ENCODE measurements at places on chromosomes 5 and 9.

- no peak for DNase-seq
Observed at GRCh38 chr5:144468571-144468970, 297.9 kb downstream of the KCTD16 start.

GRCh38 chr5:38455796-38456330 is 100.6 kb downstream of the LIFR start:
- no peak for DNase-seq

- DNase-seq, result no peak
Observed at GRCh38 chr5:124888050-124888506, 141.6 kb upstream of the ZNF608 start.

DNA sequence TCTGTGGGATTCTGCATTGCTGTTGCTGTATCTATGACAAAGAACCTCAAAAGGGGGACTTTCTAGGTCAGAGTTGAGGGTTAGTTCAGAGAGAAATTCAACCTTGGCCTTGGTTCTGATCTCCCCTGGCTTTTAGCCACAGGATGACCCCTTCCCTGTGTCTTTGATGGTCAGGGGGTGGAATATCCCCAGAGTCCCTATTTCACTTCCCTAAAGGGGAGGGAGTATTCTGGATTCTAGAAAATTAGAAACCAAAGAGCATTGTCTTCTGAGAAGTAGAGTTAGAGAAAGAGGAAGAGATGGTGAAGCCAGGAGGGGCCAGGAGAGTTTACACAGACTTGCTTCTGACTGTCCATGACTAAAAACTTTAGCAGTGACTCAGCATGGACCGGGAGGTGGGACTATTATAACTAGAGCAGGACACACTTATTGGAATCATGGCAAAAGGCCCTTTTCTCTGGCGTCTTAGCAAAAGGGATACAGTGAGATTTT is 56.2 kb upstream of the LPAR1 start:
- no peak for DNase-seq

GRCh38 chr9:37290940-37291485 is 131.5 kb upstream of the GRHPR start:
- no peak for DNase-seq

DNA sequence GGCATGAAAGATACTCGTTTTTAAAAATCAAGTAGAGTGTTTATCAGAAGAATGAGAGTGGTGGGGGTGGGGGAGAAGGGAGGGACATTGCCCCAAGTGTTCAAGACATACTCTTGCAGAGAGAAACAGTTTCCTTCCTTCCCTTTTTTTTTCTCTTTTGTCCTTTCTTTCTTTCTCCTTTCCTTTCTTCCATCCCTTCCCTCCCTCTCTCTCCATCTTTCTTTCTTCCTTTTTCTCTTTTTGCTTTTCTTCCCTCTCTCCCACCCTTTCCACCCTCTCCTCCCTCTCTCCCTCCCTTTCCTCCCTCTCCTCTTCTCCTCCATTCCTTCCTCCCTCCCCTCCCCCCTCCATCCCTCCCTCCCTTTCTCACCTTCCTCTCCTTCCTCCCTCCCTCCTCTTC is 478.3 kb upstream of the EDIL3 start:
- DNase-seq, result no peak

GRCh38 chr5:132321109-132321721 is 27.0 kb downstream of the SLC22A4 start:
- no peak for DNase-seq

GRCh38 chr9:85527331-85528020 is 214.3 kb downstream of the AGTPBP1 start:
- DNase-seq, result no peak

DNA sequence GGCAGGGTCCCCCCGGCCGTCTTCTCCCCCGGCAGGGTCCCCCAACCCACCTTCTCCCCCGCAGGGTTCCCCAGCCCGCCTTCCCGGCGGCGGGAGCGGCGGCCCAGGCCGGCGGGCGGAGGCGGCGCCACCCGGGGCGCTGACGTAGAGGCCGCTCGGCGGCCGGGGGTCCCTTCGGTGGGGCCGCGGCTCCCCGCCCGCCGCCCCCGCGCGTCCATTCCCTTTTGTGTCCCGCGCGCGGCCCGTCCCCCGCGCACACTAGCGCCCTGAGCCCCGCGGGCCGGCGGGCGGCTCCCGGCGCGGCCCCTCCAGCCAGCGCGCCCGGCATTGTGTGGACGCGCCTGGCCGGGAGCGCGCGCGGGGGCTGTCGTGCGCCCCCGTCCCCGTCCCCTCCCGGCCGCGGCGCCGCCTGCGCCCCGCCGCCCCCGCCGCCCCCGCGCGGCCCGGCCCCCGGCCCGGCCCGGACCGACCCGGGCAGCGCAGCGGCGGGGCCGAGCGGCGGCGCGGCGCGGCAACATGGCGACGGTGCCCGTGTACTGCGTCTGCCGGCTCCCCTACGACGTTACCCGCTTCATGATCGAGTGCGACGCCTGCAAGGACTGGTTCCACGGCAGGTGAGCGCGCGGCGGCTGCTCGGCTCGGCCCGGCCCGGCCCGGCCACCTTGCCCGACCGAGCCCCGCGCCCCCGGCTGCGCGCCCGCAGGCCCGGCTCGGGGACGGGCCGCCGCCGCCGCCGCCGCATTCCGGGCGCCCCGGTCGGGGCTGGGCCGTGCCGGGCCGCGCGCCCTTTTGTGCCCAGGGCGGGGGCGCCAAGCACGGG is at the start of gene PHF2:
Gene PHF2 (plus strand): TSS at position 327 of the 820 bp plus-strand sequence. CDS start 190 bp downstream, at position 517.
- DNase-seq, result no peak

DNA sequence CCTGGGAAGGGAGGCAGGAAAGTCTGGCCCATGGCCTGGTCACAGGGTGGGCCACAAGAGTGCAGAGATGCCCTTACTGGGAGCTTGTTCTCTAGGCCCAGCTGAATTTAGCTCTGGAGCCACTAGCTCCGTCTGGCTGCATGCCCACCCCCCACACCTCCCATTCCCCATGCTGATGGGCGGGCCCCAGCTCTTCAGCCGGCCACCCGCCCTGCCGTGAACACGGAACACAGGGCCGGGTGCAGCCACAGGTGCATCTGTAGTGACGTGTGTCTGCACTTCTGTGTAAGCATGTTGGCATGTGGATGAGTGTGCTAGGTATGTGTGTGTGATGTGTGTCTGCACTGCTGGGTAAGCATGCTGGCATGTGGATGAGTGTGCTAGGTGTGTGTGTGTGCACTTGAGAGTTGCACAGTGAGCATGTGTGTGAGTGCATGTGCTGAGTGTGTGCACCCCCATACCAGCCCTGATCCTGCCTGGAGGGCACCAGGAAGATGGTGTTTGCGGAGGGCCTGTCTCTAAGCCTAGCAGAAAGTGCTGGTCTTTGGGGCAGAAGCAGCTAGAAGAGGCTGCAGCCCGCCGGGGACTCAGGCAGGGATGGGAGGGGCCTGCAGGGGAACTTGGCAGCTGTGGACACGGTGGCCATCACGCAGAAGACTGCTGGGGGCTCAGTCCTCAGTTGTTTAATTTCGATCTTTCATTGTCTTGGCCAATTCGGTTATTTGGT is 136.4 kb downstream of the CACNA1B start:
- DNase-seq, result no peak

DNA sequence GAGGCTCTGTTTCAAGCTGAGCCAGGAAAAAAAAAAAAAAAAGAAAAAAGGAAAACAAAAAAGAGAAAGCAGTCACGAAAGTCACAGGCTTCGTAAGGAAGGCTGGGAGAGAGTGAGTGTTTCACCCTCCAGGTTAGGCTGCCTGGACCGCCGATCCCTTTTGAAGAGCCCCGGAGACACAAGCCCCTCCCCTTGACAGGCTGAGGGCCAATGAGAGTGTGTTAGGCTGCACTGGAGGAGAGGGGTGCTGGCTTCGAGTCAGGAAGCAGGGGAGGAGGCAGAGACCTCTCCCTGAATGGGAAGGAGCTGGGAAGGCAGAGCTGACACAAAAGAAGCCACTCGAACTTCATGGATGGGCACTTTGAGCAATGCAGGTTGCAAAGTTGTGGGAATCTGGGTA is at the start of gene NMUR2:
Gene NMUR2 (minus strand): TSS at position 135 of the 400 bp plus-strand sequence. CDS start 166 bp downstream, outside the sequence.
- DNase-seq, result no peak

DNA sequence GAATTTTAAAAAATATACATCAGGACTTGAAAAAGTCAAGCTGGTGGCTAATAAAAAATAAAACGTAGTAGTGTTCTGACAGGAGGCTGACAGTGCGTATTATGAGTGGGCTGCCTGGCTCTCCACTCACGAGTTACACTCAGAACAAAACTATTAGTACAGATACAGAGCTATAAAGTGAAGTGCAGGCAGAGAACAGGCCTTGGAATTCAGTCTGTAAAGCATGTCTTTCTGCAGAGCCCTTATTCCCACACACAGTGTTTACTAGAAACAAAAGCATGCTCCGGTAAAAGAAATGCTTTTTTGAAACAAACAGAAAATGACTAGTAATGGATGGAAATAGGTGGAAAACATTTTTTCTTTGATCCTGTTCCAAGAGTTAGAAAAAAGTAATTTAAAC is 334.7 kb downstream of the DIRAS2 start:
- DNase-seq, result no peak

DNA sequence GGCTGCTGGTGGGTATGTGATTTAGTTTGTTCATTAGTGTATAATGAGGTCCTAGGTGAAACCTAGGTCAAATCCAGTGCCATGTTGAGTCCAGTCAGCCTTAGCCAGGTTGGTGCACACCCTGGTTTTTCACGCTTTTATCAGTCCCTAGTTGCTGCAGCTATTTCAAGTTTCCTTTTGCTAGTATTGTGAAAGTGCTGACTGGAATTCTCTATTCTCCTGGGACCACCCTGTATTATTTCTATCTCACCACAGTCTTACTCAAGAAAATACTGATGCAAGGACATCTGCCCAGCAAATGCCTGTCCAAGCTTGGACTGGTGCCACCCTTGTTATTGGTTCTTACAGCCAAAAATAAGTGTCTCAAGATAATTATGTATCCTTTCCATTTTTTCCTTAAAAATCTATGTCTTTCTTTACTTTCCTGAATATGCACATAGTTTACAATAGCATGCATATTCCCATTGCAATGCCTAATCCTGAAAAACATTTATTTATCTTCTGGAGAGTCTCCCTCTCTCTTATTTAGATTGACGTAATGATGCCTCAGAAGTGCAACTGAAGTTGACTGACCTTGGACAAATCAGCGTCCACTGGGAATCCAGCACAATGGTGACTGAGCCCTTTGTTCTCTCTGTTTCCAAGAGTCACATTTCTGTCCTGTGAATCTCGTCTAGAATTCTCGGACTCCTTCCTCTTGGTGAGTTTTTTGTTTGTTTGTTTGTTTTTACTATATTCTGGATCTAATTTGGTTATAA is 1075.0 kb downstream of the CDH9 start:
- DNase-seq, result no peak

GRCh38 chr5:174828804-174829510 is 104.6 kb downstream of the MSX2 start:
- no peak for DNase-seq

GRCh38 chr5:176154821-176155220 is 83.4 kb upstream of the SIMC1 start:
- DNase-seq, result no peak

DNA sequence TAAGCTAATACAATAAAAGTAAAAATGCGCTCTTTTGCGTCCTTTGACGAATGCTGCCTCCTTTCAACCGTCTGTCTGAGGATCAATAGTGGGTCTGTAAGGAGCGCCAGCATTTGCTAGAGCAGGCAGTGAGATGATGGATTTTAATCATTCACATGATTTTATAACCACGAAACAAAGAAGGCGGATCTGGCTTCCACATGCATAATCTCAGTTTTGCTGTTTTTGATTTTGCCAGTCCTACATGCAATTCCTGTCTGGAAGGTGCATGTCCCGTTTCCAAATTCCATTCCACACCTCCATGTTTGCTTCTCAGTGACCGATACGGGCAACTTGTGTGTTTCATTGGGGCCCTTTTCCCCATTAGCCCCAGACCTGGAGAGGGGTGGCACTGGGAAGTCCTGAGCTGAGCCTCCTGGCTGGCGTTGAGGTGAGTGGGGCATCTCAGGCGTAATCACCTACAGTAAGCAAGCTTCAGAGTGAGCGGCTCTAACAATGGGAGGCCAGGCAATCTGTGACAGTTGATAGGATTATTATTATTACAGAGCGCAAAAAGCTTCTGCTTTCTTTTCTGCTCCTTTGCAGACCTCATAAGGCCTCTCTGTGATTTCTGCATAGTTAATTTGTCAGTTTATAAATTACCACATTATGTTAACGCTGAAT is 405.4 kb downstream of the ZSWIM6 start:
- DNase-seq, result no peak
